ENCODE measurements at places on chromosomes 12 and 14. TPM values are rescaled to one million over a fixed set of nuclear protein-coding genes. Genes with fewer than 3 reads are reported as not detected.

The TIMM9 gene
- 45.6 TPM for total RNA-seq

The ASIC1 gene
- 0.32 TPM for total RNA-seq

The SCNN1A gene
- total RNA-seq = 2.4 TPM

The DCN gene
- 1.6 TPM for total RNA-seq

The FOXN4 gene
- not detected for total RNA-seq

The C3AR1 gene
- 22.2 TPM for total RNA-seq

The FOXJ2 gene
- 20.3 TPM for total RNA-seq

The SLC6A15 gene
- total RNA-seq = not detected

The IRF9 gene
- 239 TPM for total RNA-seq

Data from spleen (tissue), 13 donors.